ENCODE measurements at places on chromosomes 6 and 20.
A peak's percentile ranks its signal among the peaks of the same experiment; 100 is the strongest.

DNA sequence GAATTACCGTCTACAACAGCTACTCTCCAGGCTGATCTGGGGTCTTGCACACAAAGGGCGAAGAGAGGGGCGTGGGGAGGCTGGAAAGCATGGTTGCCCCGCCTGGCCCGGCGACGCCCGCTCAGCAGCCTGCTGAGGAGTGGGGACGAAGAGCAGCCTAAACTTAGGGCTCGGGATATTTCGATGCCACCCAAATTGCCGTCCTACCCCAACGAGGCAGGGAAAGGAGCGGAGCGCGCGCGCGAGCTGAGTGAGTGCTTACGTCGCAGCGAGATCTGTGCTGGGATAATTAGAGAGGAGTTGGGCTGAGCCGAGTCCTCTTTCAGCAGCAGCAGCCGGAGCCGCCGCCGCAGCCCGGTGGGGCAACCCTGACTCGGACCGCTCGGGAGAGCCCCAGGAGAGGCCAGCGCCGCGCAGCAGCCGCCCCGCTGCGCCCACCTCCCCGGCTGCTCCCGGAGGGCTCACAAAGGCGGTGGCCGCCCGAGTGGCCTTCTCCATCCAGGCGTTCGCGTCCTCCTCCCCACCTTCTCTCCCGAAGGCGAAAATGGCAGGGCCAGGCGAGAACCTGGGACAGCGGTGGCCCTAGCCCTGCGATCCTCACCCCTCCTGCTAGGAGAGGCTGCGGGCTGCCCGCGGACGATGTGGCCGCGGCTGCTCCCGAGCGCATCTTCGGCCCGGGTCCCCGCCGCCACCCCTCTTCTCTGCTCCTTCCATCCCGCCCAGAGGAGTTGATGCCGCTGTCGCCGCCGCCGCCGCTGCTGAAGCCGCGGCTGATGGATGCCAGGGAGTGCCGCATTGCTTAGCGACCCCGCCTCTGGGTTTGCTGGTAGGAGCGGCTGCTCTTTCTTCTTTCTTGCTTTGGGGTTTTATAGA is at the start of gene CLVS2:
Gene CLVS2 (plus strand): TSS at position 315 of the 873 bp plus-strand sequence. CDS start 1,543 bp downstream, outside the sequence.
- peak; percentile 85 for DNase-seq

DNA sequence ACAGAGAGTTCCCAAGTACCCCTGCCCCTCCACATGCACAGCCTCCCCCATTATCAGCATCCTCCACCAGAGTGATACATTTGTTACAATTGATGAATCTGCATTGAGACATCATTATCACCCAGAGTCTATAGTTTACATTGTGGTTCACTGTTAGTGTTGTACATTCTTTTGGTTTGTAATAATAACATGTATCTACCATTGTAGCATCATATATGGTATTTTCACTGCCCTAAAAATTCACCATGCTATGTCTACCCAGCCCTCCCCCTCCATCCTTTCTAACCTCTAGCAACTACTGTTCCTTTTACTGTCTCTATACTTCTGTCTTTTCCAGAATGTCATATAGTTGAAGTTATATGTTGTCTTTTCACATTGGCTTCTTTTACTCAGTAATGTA is 273.9 kb upstream of the RNF217 start:
- DNase-seq = no peak

GRCh38 chr20:59028812-59029211 is 3.3 kb downstream of the ATP5F1E start:
- no peak for DNase-seq

GRCh38 chr6:74973591-74973990 is 232.3 kb downstream of the COL12A1 start:
- DNase-seq = no peak

DNA sequence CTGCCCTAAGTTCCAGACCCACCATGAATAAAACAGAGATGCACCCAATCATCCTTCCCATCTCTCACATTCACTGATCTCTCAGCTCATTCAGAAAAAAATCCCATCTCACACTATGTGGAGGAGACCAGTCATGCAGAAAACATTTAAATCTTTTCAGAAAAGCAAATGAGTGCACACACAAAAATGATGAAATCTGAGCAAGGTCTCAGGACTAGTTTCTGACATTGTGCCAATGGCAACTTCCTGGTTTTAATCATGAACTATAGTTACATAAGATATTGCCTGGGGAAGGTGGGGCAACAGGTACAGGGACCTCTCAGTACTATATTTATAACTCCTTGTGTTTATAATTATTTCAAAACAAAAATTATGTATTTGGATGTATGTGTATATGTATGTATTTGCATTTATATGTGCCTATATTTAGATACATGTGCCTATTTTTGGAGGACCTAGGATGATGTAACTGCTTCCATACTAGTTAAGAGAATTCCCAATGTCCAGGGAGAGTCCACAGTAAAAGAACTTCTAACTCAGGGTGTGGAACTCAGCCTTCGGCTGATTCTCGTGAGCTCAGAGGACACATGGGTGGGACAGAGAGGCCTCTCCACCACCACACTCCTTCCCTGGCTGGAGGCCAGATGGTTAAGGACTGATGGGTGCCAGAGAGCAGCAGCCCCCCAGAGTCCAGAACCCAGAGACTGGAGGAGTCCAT is 71.7 kb upstream of the MAP3K4 start:
- DNase-seq = no peak

DNA sequence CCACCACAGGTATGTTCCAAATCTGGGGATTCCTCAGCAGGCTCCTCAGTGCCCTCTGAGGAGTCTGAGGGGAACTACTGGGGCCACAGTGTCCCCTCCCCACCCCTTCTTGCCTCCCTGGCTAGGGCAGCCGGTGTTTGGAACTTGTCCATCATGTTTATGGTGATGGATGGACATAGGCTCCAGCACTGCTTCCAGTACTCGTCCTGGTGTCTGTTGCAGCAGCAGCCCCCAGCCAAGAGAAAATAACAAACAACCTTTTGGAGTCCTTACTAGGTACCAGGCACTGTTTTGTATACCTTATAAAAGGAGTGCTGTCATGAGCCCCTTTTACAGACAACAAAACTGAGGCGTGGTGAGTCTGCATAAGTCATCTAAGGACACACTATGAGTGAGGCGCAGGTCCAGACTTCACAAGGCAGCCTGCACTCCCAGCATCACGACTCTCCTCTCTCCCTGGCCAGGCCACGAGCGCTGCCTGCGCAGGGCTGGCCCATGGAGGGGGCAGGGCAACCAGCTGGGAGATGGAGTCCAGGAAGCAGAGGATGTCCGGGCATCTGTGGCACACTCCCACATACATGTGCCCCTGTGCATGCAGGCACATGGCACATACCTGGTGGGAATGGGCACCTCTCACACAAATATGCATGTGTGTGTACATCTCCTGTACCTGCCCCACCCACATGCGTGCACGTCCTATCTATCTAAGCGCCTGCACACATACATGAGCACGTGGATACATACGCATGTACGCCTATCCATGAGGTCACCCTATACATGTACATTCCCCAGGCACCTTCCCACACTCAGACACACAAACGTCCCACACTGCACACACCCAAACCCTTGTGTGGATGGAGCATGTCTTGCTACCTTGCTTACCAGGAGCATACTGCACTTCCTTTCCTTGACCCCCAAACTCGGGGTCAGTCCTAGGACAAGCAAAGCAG is 152.7 kb downstream of the VEGFA start:
- no peak for DNase-seq

- peak; percentile 85 for DNase-seq
Measured at GRCh38 chr6:131923356-131923755, 27.8 kb downstream of the CCN2 start.

DNA sequence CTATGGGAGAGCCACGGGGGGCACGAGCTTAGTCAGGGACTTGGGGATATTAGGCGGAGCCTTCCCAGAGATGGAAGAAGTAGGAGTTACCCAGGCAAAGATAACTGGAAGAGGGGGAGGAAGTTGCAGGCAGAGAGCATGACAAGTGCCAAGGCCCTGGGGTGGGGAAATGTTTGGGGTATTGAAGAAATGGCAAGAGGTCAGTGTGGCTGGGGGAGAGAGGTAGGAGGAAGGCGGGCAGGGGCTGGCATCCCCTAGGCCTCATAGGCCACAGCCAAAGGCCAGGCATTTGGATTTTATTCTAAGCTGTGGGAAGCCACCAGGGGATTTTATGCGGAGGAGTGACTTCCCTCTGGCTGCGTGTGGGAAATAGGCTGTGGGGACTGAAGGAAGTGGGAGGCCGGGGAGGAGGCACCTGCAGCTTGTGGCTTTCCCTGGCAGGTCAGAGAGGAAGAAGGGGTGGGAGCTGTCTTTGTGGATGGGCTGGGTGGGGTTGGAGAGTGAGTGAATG is 22.7 kb downstream of the SNAI1 start:
- DNase-seq = no peak

DNA sequence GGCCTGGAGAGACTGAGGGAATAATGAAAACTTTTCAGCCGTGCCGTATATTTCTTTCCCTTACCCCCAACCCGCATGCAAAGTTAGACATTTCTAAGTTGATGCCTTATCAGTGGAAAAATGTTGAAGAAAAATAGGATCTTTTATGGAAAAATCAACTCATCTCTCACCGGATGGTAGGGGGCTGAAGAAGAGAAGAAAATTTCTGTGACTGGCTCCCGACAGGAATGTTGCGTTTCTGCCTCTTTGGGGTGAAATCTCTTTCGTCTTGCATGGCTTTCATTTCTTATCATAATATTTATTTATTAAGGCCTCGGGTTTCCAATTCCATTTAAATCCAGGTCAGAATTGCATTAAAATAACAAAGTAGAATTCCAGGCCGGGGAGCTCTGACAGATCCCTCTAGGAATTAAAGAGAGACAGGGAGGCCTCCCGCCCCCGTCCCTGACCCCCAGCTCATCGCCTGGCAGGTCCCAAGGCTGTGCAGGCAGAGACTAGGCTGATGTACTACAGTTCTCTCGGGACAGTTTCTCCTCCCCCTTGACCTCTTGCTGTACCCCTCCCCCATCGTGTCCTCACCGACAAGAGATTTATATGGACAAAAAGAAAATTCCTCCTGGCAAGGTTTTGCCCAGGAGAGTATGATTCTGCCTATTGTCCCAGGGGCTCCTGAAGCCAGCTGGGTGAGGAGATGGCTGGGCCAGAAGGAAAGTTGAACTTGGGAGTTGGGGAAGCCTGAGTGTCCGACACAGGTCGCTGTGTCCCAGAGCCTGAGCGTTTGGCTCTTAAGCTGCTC is 1.3 kb downstream of the SCUBE3 start:
- DNase-seq = peak; percentile 44

DNA sequence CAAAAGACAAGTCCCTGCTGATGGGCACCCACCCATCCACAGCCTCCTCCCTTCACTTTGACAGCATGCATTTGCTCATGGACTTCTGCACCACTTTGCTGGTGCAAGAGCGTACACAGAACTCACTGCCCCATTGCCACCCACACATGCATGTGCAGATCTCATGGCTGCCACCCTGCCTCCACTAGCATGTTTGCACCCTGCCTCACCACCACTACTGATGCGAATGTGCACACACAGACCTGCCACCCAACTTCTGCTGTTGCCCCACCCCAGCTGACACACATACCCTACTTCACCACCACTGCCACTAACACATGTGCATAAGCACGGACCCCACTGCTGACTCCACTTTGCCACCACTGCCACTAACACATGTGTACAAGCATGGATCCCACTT is 64.9 kb upstream of the EYS start:
- no peak for DNase-seq

- DNase-seq = no peak
Measured at GRCh38 chr6:169575365-169575764, 126.5 kb downstream of the WDR27 start.

DNA sequence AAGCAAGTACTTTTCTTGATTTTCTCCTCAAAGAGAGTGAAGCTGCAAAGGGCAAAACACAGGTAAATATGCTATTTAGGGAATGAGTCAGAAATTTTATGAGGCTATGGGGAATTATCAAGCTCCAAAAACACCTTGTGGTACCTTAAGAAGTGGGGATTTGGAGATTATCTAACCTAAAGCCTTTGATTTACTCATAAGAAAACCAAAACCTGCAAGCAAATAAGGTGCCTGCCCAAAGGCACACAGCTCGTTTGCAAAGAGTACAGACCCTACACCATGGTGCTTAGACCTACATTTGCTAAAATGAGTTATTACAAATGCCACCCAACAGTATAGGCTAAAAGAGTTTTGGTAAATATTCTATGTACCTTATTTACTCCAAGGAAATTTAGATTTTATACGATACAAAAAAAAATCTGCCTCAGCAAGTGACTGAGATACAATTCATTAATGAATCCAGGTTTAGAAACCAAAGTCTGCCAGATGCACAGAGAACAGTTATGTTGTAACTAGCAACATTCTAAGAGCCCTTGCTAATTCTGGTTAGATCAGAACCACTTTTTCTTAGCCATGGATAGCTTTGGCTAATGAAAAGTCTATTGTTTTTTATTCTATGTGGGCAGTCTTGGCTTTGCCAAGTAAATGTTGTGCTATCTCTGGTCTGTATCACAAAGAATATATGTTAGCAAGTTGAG is 101.5 kb downstream of the KHDC1L start:
- DNase-seq = no peak

- peak; percentile 21 for DNase-seq
Measured at GRCh38 chr20:35395728-35396127, 16.0 kb downstream of the UQCC1 start.

DNA sequence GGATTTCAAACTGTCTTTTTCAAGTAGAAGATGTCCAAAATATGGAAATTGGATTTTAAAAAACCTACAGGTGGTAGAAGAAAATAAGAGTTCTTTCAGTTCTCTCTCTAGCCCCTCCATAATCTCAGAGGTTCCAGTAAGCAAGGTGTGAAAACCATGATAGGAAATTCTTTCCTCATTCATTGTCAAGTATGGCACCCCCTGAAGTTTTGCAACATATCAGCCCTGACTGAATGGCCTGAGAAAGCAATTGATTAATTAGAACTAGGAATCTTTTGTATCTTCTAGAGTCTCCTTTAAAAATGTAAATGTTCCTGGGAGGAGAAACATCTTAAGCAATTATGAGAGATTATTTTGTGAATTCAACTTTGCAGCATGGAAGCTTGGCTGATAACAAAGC is 198.7 kb upstream of the STXBP5 start:
- peak; percentile 64 for DNase-seq

- DNase-seq = no peak
Measured at GRCh38 chr6:109514946-109515345, 31.9 kb upstream of the ZBTB24 start.

DNA sequence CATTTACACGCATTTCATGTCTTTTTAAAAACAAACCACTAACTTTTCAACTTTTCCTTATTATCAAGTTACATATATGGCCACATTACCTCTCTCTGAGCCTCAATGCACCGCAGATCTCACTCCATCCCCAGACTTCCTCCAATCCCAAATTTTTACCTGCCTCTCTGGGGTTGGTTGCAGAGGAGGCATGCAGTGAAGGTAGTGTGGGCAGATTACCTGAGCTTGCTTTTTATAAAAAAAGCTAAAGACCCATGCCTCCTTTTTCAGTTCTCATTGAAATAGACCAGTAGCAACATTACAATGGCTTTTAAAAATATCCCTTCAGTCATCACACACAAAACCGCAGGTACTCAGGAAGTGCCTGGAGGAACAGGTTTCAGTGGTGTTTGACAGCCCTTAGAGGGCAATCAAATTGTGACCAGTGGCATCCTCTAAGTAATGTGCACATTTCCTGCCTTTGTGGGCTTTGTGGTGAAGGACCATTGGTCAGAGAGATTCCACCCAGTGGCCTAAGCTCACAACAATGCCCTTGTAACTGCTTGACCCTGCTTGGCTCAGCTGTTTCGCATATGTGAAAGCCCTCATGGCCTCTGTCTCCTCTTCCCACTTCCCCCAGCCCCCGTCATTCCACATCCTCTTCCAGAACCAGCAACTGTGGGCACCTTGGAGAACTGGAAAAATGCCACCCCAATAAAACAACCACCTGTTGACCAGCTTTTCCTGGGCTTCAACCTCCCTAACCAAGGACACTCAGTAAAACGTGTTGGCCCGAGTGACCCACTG is 30.2 kb upstream of the IL17A start:
- DNase-seq = peak; percentile 70

- peak; percentile 77 for DNase-seq
Measured at GRCh38 chr6:138944412-138944811, 43.6 kb downstream of the REPS1 start.

Data from mesendoderm (in vitro differentiated cells).